Suprapubic skin (tissue), 4 donors: ENCODE measurements at places on chromosomes 11 and 22. TPM values are rescaled to one million over a fixed set of nuclear protein-coding genes. Genes with fewer than 3 reads are reported as not detected.
A peak's percentile ranks its signal among the peaks of the same experiment; 100 is the strongest.

GRCh38 chr11:26017322-26017860 is 314.5 kb upstream of the ANO3 start:
- H3K27me3 ChIP-seq: no peaks in the 10 kb centered on the region
- H3K36me3 ChIP-seq: no peaks in the 10 kb centered on the region
- H3K27ac ChIP-seq: no peak overlapping the region
- DNase-seq: no peak

DNA sequence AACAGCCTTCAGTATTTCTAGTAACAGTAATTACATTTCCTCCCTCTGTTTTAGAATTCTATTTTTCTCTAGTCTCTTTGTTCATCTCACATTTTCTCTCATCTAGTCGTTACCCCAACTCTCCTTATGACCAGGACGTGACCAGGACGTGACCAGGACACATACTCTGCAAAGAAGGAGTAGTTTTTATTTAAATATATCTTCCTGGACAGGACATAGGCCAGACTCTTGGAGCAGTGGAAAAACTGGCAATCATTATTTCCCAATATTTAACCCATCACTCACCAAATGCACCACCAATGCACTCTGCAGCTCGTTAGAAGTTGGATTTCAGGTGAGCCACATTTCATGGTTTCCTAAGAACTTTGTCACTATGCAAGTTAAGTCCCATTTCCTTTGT is 40.3 kb upstream of the POGLUT3 start:
- no peaks in the 10 kb centered on the region for H3K27me3 ChIP-seq
- no peak for DNase-seq
- H3K4me3 ChIP-seq: no peak overlapping the region
- no peaks in the 10 kb centered on the region for H3K36me3 ChIP-seq
- H3K4me1 ChIP-seq: peaks cover 11% of the 10 kb centered on the region

Gene POTEH
- not detected for total RNA-seq

Gene CHRNA10
- not detected for total RNA-seq

Gene MMP8
- not detected for total RNA-seq

Gene CENATAC
- total RNA-seq: 26.0 TPM

- no peak for DNase-seq
- no peak overlapping the region for H3K27ac ChIP-seq
- H3K4me1 ChIP-seq: peaks cover 19% of the 10 kb centered on the region
- peaks cover 27% of the 10 kb centered on the region for H3K27me3 ChIP-seq
- no peaks in the 10 kb centered on the region for H3K36me3 ChIP-seq
Observed at GRCh38 chr11:70064726-70065317, 13.3 kb upstream of the ANO1 start.

Gene ANO5
- total RNA-seq: 0.40 TPM

GRCh38 chr11:88575916-88576315 is 238.4 kb upstream of the CTSC start:
- no peak overlapping the region for H3K4me3 ChIP-seq
- H3K27me3 ChIP-seq: no peaks in the 10 kb centered on the region

Gene KRTAP5-1
- 1.2 TPM for total RNA-seq

DNA sequence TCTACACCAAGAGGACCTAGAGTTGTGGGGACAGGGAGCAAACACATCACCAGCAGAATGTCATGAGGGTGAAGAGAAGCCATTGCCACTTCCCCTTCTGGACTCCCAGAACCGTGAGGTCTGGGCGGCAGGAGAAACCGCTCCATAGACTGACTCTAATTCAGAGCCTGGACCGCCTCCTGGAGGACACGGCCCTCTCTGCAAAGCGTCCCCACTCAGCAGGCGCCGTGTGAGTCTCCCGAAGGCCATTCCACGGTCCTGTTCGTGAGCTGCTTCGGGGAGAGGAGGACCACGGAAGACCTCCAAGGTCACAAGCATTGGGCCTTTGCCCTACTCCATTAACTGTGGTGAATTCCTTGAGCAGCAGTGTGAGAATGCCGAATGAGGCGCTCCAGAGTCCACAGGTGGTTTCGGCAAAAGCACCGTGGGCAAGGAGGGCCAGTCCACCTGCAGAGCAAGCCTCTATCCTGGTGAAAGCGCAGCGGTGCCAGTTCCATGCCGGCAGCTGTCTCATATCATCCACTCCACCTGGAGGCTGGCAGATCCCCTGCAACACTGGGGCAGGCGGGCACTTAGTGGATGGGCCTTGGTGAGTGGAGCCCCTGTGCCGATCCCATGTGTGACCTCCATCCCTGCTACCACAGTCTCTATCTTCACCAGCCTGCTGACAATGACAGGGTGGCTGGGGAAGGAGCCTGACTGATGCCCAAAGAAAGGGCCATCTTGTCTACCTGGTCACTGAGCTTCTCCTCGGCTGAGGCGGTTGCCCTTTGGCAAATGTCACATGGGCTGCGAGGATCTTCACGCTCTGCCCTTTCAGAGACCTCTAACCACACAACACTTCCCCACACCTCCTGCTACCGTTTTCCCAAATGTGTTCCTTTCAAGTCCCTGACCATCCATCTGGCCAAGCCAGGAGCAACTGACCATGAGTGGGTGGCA is 7.5 kb downstream of the C11orf21 start:
- H3K36me3 ChIP-seq: no peaks in the 10 kb centered on the region
- DNase-seq: no peak
- no peak overlapping the region for H3K27ac ChIP-seq
- peaks cover 17% of the 10 kb centered on the region for H3K27me3 ChIP-seq
- H3K4me3 ChIP-seq: no peak overlapping the region

- H3K4me1 ChIP-seq: no peaks in the 10 kb centered on the region
- no peak for DNase-seq
- no peak overlapping the region for H3K4me3 ChIP-seq
- no peak overlapping the region for H3K27ac ChIP-seq
- no peaks in the 10 kb centered on the region for H3K27me3 ChIP-seq
- H3K36me3 ChIP-seq: no peaks in the 10 kb centered on the region
Observed at GRCh38 chr11:13429288-13429687, 33.7 kb downstream of the BTBD10 start.

Gene NAALAD2
- 9.2 TPM for total RNA-seq

Gene FREY1
- 3.7 TPM for total RNA-seq

GRCh38 chr11:14973621-14974514 is 1.7 kb upstream of the CALCA start:
- H3K36me3 ChIP-seq: no peaks in the 10 kb centered on the region
- H3K4me3 ChIP-seq: peak overlapping the region; percentile 35
- peaks cover 38% of the 10 kb centered on the region for H3K4me1 ChIP-seq
- no peak for DNase-seq
- H3K27ac ChIP-seq: no peak overlapping the region

DNA sequence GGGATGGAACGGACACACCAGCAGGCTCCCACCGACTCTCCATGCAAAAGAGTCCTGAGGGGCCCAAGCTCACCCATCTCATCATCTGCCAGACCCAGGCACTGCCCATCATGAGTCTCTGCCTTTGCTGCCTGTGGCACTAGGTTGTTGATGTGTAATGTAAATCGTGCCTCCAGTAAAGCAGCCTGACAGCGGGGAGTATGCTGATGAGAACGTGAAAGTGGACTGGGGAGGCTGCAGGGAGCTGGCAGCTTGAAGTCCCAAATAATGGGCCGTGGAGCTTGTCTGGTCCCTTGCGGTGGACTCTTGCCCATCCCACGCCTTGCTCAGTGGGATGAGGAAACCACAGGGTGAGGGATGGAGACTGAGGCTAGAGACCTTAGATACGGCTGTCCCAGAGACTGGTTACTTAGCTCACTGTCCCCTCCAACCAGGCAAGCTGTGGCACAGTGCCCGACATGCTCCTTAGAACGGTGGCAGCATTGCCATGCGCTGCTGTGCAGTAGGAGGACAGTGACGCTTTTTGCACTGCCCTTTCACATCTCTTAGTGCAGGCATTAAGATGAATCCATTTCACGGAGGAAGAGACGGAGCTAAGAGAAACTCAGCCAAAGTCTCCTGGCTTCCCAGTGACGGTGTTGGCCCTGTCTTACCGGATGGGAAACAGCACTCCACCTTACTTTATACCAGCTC is 39.6 kb upstream of the PLET1 start:
- no peak overlapping the region for H3K27ac ChIP-seq
- no peaks in the 10 kb centered on the region for H3K27me3 ChIP-seq
- no peak overlapping the region for H3K4me3 ChIP-seq
- H3K36me3 ChIP-seq: no peaks in the 10 kb centered on the region
- no peak for DNase-seq
- no peaks in the 10 kb centered on the region for H3K4me1 ChIP-seq

GRCh38 chr11:123384116-123384515 is 46.0 kb upstream of the GRAMD1B start:
- no peaks in the 10 kb centered on the region for H3K36me3 ChIP-seq
- H3K4me1 ChIP-seq: no peaks in the 10 kb centered on the region
- no peak overlapping the region for H3K4me3 ChIP-seq
- H3K27me3 ChIP-seq: peaks cover 2% of the 10 kb centered on the region
- H3K27ac ChIP-seq: no peak overlapping the region

Gene SOX10
- total RNA-seq: 18.6 TPM

DNA sequence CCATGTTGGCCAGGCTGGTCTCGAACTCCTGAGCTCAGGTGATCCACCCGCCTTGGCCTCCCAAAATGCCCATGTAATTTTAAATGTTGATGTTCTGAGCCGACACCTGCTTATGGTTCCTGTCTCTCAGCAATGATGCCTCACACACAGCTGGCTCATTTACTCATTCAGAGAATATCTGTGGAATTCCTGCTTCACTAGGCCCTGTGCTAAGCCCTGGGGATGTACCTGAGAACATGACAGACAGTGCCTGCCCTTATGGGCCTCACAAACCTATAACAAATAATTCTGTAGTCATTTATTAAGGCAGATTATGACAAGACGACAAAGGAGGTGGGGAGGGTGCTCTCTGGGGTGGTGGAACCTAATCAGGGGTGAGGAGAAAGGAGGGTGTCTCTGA is 93.7 kb downstream of the PRR5L start:
- H3K27me3 ChIP-seq: no peaks in the 10 kb centered on the region
- no peaks in the 10 kb centered on the region for H3K4me1 ChIP-seq
- H3K27ac ChIP-seq: no peak overlapping the region
- DNase-seq: no peak

Gene RAB39A
- not detected for total RNA-seq

DNA sequence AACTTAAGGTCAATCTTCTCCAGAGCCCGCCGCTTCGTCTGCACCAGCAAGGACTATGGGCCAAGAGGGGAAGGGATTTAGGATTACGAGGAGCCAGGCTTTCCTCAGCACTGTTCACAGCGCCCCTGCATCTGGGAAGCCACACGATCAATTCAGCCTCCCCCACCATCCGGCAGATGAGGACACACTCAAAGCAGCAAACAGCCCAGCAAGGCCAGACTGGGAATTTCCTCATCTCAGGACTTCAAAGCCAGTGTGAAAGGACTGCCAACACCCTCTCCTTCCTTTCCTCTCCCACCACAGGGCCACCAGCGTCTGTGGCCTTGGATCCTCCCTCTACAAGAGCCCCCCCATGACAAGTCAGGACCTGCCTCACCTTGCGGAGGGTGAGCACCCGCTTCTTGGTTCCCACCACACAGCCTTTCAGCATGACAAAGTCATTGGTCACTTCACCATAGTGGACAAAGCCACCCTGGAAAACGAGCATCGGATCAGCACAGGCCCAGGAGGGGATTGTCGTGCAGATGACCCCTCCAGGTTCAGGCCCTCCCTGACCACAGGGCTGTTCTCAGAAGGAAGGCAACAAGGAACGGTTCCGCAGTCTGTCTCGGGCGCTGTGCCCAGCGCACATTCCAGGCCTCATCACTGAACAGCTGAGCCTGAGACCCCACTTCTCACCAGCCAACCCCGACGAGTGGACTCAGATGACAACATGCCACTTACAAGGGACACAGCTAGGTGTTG is 6.0 kb downstream of the RPL3 start:
- no peaks in the 10 kb centered on the region for H3K27me3 ChIP-seq
- DNase-seq: no peak
- H3K4me3 ChIP-seq: no peak overlapping the region
- H3K27ac ChIP-seq: no peak overlapping the region
- H3K36me3 ChIP-seq: peaks cover 61% of the 10 kb centered on the region

Gene SLC22A6
- total RNA-seq: not detected

- H3K4me1 ChIP-seq: no peaks in the 10 kb centered on the region
- no peak overlapping the region for H3K4me3 ChIP-seq
- no peak for DNase-seq
- no peak overlapping the region for H3K27ac ChIP-seq
- no peaks in the 10 kb centered on the region for H3K36me3 ChIP-seq
Observed at GRCh38 chr11:61195719-61196118, 7.6 kb upstream of the PGA3 start.

Gene OR52R1
- not detected for total RNA-seq

- H3K4me3 ChIP-seq: no peak overlapping the region
- H3K27me3 ChIP-seq: no peaks in the 10 kb centered on the region
- H3K27ac ChIP-seq: no peak overlapping the region
- peaks cover 3% of the 10 kb centered on the region for H3K36me3 ChIP-seq
Observed at GRCh38 chr22:45783021-45783420, 111.4 kb downstream of the ATXN10 start.

Gene SLC25A1
- total RNA-seq: 71.0 TPM

DNA sequence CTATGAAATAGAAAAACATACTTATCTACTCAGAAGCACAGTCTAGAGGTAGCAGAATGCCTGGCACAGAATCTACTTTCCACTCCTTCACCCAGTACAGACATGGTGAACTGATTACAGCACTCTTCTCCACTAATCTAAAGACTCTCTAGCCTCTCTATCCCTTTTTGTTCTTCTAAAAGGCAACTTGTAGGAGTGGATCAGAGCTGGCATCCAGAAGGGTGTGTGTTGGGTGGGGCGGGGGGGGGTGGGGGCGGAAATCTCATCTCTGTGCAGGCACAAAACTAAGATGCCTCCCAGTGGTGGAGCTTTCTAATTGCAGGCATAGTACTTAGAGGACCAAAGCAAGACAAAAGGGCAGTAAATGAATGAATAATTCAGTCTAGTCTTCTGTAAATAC is 11.5 kb upstream of the EMID1 start:
- DNase-seq: no peak
- no peaks in the 10 kb centered on the region for H3K4me1 ChIP-seq
- H3K27ac ChIP-seq: no peak overlapping the region
- no peaks in the 10 kb centered on the region for H3K36me3 ChIP-seq
- no peak overlapping the region for H3K4me3 ChIP-seq
